ENCODE measurements at places on chromosomes 3 and 15.

DNA sequence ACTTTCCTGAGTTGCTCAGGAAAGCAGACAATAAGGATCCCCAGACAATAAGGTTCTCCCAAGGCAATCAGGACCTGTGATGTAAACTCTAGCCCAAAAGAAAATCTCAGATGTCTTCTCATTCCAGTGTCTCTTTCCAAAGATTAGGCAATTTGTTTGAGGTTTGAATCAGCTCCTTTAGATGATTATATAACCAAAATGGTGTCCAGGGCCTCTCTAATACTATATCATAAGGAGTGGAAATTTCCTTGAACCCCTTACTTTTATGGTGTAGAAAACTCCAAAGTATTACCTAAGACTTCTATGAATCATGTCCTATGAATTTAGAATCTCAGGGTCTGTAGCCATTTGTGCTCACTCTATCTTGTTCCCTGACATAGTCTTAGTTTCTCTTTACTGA is 65.9 kb downstream of the GPR176 start:
- no peak for DNase-seq

GRCh38 chr15:67090297-67091070 is 25.1 kb downstream of the SMAD3 start:
- no peak for DNase-seq

DNA sequence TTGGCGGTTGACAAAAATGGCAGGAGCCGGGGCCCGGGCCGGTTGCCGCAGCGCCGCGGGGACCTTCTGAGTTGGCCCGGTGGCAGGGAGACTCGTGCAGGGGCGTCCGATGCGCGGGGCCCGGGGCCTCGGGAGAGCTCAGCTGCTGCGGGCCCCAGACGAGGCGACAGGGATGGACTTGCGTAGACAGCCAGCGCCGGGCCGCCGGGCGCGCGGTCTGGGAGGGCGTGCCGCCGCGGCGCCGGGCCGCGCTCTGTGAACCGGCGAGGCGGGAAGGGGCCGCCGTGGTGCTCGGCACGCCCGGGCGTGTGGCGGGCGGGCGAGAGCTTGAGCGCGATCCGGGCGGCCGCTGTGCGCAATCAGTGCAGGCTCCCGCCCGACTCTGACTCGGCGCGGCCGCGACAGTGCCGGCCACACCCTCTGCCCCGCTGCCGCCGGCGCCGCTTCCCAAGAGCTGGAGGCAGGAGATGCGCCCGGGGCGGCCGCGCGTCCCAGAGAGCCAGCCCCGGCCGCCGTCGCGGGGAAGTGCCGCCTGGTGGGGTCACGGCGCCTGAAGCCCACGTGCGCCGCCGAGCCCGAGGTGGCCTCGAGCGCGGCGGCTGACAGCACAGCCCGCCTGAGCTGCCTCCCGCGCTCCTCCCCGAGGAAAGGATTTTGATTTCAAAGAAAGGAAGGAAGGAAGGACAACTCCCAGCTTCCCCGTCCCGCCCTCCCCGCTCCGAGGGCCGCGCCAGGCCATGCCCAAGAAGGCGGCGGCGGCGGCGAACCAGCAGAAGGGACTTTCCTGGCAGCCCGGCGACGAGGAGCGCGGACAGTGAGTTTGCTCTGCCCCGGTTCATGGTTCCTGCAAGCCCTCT is 657 bp downstream of the TLNRD1 start:
- no peak for DNase-seq

- DNase-seq = no peak
Measured at GRCh38 chr3:196159952-196160804, 51.0 kb downstream of the ZDHHC19 start.

DNA sequence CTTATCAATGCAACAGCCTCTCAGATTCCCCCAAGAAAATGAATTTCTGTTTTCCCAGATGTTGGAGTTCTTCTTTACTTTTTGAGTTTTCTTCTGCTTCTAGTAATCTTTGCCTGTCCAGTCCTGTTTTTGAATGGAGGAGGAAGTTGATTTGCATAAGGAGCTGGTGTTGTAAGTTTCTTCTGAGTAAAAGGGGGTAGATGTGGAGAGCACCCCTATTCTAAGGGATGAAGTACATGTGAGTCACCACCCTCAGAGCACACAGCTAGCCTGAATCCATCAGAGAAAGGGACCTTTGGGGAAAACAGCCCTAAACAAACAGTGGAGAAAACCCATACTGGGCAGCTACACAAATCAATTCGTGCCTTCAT is 34.5 kb downstream of the ACAA1 start:
- no peak for DNase-seq

All from iPS DF 19.7 (cell line).